Endothelial cell of umbilical vein (primary cell): ENCODE measurements at places on chromosomes 16 and 17. TPM values are rescaled to one million over a fixed set of nuclear protein-coding genes. Genes with fewer than 3 reads are reported as not detected.
A peak's percentile ranks its signal among the peaks of the same experiment; 100 is the strongest.

GRCh38 chr16:87809150-87809902 is 43.5 kb upstream of the KLHDC4 start:
- no peak overlapping the region for H3K27ac ChIP-seq
- no peaks in the 10 kb centered on the region for H3K36me3 ChIP-seq
- no peak overlapping the region for H3K4me3 ChIP-seq
- peaks cover 6% of the 10 kb centered on the region for H3K4me1 ChIP-seq
- peak; percentile 7 for DNase-seq

The ABCA9 gene
- total RNA-seq = 2.0 and 2.7 TPM in 2 replicates

- H3K27me3 ChIP-seq = peaks cover 57% of the 10 kb centered on the region
- DNase-seq = no peak
- H3K27ac ChIP-seq = no peak overlapping the region
- H3K4me3 ChIP-seq = no peak overlapping the region
Measured at GRCh38 chr17:14298221-14298946, 2.5 kb upstream of the HS3ST3B1 start.

The SLC9A5 gene
- total RNA-seq = 2.8 and 4.2 TPM in 2 replicates

The ADORA2B gene
- total RNA-seq = 6.5 and 9.8 TPM in 2 replicates

GRCh38 chr16:19003935-19004334 is 20.2 kb downstream of the TMC7 start:
- H3K4me1 ChIP-seq = peaks cover 9% of the 10 kb centered on the region
- DNase-seq = no peak
- no peaks in the 10 kb centered on the region for H3K27me3 ChIP-seq
- H3K4me3 ChIP-seq = no peak overlapping the region

The KDM6B gene
- total RNA-seq = 17.8 and 19.2 TPM in 2 replicates

- H3K4me1 ChIP-seq = peaks cover 18% of the 10 kb centered on the region
- H3K27ac ChIP-seq = no peak overlapping the region
- H3K27me3 ChIP-seq = no peaks in the 10 kb centered on the region
- H3K4me3 ChIP-seq = no peak overlapping the region
Measured at GRCh38 chr17:48868916-48869500, 23.6 kb upstream of the ATP5MC1 start.

- no peak overlapping the region for H3K4me3 ChIP-seq
- H3K27me3 ChIP-seq = no peaks in the 10 kb centered on the region
- peaks cover 3% of the 10 kb centered on the region for H3K36me3 ChIP-seq
- peaks cover 9% of the 10 kb centered on the region for H3K4me1 ChIP-seq
- no peak for DNase-seq
Measured at GRCh38 chr17:60258313-60258712, 108.5 kb downstream of the CA4 start.

The ELMO3 gene
- total RNA-seq = 4.3 and 5.7 TPM in 2 replicates

The GDPD1 gene
- 4.3 and 4.9 TPM in 2 replicates for total RNA-seq

DNA sequence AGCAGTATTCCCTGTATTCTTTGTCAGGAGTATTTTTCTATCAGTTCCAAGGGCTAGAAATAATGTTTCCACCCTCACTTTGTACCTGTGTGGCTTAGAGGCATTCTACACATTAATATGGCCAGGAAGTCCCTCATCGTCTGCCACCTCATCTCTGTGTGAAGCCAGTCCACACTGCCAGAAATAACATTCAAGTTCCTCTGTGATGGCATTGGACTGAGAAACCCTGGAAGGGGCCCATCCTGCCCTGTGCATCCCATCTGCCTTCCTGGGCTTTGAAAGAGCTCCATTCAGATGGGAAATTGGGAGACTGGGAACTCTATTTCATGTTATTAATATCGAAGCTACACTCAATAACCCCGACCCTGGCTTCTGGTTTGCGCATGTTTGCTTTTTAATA is 497.2 kb upstream of the CDH5 start:
- DNase-seq = no peak
- no peak overlapping the region for H3K27ac ChIP-seq
- no peaks in the 10 kb centered on the region for H3K4me1 ChIP-seq
- no peak overlapping the region for H3K4me3 ChIP-seq

The KRT20 gene
- not detected in 2 replicates for total RNA-seq

DNA sequence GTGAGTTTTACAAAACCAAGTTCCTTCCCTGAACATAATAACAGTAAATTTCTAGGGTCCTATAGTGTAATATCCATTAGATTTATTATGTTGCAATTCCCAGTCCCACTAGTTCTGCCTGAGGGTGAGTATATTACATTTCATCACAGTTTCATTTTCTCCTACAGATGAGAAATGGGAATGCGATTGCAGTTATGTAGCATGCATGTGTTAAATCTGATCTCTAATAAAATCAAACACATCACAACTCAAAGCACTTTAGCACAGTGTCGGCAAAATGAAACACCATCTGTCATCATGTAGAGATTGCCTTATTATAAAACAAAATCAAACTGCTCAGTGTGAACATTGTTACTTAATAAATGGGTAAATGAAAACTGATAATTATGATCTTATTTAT is 180.5 kb upstream of the TOX3 start:
- no peaks in the 10 kb centered on the region for H3K36me3 ChIP-seq
- no peaks in the 10 kb centered on the region for H3K4me1 ChIP-seq
- no peak overlapping the region for H3K4me3 ChIP-seq
- H3K27me3 ChIP-seq = no peaks in the 10 kb centered on the region
- no peak overlapping the region for H3K27ac ChIP-seq

DNA sequence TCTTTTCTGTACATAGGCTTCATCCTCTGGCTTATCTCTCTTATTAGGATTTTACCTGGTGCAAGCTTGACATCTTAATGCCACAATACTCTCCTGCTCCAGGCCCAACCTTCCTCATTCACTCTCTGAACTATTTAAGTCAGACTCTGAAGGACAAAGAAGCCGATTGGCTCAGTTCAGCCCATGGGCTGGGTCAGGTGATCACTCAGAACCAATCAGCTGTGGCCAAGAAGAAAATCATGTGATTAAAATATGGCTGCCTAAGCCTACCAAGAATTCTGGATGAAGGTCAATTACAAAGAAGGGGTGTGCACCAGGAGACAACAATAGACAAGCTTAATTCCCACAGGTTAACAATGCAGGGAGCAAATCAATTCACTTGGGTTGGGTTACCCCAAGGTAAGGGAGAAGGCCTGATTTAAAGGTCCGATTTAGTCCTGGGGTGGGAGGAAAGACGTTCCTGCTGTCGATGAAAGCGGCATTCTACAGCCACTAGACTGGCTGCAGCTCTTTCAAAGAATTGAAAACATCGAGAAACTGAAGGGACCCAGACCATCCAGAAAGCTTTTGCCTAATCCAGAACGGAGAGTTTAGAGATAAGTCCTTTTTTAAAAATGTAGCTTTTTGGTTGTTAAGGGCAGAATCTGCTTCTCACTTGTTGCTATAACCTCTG is 42.9 kb upstream of the NFAT5 start:
- H3K36me3 ChIP-seq = no peaks in the 10 kb centered on the region
- no peak overlapping the region for H3K4me3 ChIP-seq
- H3K4me1 ChIP-seq = no peaks in the 10 kb centered on the region
- DNase-seq = no peak

GRCh38 chr17:72946156-72946555 is 146.3 kb downstream of the SLC39A11 start:
- DNase-seq = no peak
- H3K36me3 ChIP-seq = no peaks in the 10 kb centered on the region
- H3K27ac ChIP-seq = no peak overlapping the region
- H3K4me1 ChIP-seq = no peaks in the 10 kb centered on the region
- no peak overlapping the region for H3K4me3 ChIP-seq
- H3K27me3 ChIP-seq = no peaks in the 10 kb centered on the region

GRCh38 chr17:39090400-39090799 is 61.0 kb downstream of the PLXDC1 start:
- no peak overlapping the region for H3K4me3 ChIP-seq
- no peak overlapping the region for H3K27ac ChIP-seq
- no peaks in the 10 kb centered on the region for H3K4me1 ChIP-seq

DNA sequence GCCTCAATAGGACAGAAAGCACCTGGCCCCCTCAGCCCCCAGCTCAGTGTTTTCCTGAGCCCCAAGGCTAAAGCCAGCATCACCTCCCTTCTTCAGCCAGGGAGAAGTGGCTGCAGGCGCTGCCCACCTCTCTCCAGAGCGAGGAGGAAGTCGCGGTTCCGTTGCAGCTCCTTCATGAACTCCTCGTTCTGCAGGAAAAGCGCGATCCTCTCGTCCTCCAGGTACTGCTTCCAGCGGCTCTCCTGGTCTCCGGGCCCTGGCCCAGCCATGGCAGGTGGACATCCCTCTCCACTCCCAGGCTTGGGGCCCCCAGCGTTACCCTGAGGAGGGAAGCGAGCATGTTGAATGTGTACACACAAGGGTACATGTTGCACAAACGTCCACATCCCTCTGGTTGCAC is 22.7 kb upstream of the MRPS23 start:
- H3K27ac ChIP-seq = no peak overlapping the region
- H3K4me3 ChIP-seq = no peak overlapping the region
- peaks cover 2% of the 10 kb centered on the region for H3K36me3 ChIP-seq

DNA sequence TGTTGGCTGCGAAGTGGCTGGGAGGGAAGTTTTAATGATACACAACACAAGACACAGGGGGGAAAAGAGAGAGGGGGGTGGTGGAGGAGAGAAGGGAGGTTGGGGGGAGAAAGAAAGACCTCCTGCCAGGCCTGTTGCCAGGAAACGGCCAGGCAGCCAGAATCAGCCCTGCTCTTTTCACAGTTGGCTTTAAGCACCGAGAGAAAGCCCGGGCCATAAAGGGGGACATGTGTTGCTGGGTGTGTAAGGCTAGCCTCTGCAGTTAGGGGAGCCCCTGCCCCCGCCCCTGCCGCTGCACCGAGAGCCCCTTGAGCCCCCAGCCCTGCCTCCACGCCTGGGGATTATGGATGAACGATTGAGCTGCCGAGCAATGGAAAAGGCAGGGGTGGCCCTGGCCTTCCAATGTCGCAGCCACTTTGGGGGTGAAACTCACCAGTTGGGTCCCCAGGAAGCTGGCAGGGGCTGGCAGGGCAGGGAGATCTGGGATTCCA is 13.9 kb upstream of the WNT3 start:
- no peak overlapping the region for H3K27ac ChIP-seq
- no peak for DNase-seq
- H3K4me1 ChIP-seq = no peaks in the 10 kb centered on the region
- H3K27me3 ChIP-seq = peaks cover 6% of the 10 kb centered on the region
- H3K36me3 ChIP-seq = no peaks in the 10 kb centered on the region

The TCAP gene
- total RNA-seq = 0.78 and 0.93 TPM in 2 replicates
